ENCODE measurements at places on chromosomes 12 and 14. TPM values are rescaled to one million over a fixed set of nuclear protein-coding genes. Genes with fewer than 3 reads are reported as not detected.

Gene MANSC4
- not detected for total RNA-seq

Gene GALNT6
- total RNA-seq: 10.8 TPM

- no peak for DNase-seq
These were observed 96.1 kb downstream of the PPHLN1 start for GRCh38 chr12:42421844-42422779.

GRCh38 chr14:63468294-63468693, 74.9 kb downstream of the PPP2R5E start:
- no peak for DNase-seq

DNA sequence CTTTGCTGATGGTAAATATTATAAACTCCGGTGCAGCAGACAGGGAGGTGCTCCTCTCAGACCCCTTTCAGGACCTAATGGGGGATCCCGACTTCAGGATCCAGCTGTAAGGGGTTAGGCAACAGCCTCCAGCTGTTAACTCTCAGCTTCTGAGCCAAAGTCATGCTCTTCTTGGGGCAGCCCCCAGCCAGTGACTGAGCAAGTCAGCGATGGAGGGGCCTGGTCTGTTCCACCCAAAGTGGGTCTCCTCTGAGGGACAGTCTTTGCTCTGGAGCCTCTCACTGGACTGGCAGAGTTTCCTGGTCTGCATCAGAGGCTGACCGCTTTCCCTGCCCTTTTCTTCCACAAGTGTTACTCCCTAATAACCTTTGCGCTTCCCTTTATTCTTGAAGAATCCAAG, 184.2 kb upstream of the DIO3 start:
- DNase-seq: no peak
